ENCODE measurements at places on chromosomes 16 and 17.

DNA sequence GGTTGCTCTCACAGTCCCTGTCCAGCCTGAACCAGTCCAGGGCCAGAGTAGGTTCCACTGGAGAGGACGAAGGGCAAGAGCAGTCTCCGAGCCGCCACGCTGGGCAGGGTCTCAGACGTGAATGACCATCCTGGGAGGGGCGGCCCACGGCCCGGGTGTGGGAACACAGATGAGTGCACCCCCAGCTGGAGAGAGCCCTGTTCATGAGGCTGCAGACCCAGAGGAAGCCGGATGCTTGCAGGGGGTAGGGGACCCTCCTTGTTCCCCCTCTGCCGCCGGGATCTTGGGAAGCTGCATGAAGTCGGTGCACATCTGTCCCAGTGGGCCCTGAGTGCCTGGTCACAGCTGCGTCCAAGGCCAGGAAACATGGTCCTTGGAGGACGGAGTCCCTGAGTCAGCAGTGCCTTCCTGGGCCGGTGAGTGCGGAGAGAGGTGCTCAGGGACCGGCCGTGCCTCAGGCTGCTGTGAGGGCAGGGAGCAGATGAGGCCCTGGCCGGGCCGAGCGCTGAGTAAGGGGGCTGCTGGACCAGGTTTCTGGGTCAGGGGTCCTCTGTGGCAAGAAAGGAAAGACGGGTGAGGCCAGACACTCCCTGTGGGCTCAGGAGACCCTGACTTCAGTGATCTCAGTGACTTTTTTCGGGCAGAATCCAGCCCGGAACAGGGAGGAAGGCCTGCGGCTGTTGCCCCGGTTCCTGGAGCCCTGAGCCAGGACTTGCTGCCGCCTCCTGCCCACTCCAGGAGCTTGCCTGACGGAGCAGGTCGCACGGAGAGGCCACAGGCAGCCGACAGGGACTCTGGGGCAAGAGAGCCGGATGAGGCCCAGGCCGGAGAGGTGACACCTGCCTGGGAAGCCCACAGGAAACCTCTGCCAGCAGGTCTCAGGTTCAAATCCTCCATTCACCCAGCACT, 45.8 kb downstream of the ACTG1 start:
- DNase-seq, result no peak

GRCh38 chr16:54846766-54847165, 83.9 kb upstream of the IRX5 start:
- no peak for DNase-seq

DNA sequence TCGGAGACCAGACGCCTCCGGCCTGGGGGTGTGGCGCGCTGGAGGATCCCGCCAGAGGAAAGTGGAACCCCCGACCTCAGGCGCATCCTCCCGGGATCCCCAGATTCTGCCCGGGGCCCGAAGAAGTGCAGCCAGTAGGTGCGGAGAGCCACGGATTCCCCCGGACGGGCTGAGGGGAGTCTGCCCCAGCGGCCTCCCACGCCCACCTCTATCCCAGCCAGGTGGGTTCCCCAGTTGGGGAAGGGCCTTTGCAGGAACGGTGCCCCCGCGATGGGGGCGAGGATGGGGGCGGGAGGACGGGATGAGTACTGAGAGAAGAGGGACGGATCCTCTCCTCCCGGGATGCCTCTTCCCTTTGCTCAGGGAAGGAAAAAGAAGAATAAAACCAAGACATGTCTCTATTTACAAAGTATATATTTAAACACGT, 5.1 kb downstream of the CBX8 start:
- no peak for DNase-seq

DNA sequence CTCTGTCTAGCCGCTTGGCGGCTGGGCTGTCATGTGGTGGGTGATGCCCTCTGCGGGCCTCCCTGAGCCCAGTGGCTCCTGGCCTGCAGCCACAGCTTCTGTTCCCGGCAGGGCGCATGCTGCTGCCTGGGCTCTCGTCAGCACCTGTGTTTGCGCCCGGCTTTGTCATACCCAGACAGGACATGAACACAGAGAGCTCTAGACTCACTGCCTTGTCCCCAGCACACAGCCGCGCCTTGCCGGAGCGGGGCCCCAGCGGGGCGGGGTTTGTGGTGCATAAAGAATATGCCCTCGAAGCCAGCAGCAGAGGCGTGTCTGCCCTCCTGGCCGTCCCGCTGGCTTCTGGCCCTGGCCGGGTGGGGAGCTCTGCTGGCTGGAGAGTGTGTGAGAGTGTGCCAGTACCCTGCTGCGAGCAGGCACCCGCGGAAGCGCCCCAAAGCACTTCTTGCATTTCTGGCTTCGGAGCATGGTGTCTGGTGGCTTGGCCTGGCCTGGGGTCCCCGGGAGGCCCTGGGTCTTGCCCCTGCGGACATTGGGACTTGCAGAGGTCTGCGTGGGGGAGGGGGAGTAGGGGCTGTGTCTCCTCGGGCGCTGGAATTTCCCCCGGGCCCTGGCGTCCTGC, 14.4 kb downstream of the ASPSCR1 start:
- DNase-seq, result peak; percentile 12

DNA sequence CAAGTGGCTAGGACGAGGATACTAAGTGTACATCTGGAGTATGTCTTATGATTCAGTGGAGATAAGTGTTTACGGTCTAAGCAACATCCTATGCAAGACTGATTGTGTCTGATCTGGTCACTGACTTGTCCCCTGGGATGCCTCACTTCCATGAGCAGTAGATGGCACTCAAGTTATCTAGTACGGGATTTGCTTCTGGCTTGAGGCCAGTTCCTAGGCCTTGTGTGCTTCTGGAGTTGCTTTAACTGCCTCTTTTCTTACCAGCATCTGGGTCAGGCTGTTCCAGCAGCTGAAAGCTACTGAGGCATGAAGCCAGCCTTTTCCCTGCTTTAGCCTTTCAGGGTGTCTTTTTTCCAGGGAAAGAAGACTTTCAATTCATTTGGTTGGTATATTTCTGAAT, 23.0 kb downstream of the SUPT6H start:
- no peak for DNase-seq

DNA sequence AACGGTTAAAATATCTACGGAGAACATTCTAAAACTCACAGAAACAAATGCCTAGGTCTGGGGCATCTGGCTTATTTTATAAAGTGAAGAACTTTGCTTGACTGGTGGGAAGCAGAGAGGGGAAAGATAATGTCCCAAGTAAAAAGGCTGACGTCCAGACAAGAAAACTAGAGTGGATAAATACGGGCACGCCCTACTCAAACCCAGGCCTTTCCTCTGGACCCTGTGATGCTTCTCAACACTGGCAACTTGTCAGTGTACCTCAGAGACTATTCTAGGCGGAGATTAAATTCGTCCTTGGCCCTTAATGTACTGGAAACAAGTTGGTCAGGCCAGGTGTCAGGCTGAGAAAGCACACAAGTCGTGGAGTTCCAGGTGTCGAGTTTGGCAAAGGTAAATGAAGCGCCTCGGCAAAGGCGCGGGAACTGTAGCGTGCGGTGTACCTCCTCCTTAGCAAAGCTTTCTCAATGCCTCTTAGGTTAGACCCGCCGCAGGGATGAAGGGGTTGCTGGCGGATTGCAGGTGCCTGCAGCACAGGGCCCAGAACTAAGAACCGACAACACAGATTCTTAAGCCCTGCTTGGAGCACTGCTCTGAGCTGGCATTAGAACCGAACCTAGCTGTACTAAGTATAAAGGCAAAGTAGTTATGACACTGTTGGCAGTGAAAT, 668 bp upstream of the UNK start:
- DNase-seq, result no peak

- no peak for DNase-seq
These were observed 62.5 kb downstream of the CACNG3 start for GRCh38 chr16:24318680-24319079.

- peak; percentile 23 for DNase-seq
These were observed 754 bp upstream of the SLFN11 start for GRCh38 chr17:35373984-35374765.

GRCh38 chr17:57341611-57342540, 85.6 kb downstream of the MSI2 start:
- DNase-seq, result no peak

GRCh38 chr16:68319185-68319908, 8.5 kb downstream of the PRMT7 start:
- DNase-seq, result no peak

DNA sequence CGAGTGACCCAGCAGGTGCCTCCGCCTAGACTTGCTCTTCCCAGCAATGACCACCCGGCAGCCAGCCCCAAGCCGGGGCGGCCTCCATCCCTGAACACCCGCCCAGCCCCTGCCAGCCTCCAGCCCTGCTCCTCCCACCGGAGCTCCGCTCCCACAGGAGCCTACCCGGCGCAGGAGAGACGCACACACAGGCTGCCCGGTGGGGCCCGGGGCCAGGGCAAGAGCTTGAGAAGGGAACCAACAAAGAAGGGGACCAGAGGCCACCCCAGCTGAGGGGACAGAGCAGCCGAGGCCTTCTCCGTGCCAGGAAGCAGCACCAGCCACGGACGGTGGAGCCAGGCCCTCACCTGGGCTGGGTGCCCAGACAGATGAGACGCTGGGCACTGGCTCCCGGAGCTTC, 13.8 kb downstream of the PKD1 start:
- no peak for DNase-seq

- no peak for DNase-seq
These were observed 21.5 kb downstream of the PRCD start for GRCh38 chr17:76561332-76561731.

- no peak for DNase-seq
These were observed 11.0 kb downstream of the C16orf54 start for GRCh38 chr16:29734786-29735185.

GRCh38 chr17:40499551-40500189, 1.8 kb downstream of the TNS4 start:
- DNase-seq, result no peak

DNA sequence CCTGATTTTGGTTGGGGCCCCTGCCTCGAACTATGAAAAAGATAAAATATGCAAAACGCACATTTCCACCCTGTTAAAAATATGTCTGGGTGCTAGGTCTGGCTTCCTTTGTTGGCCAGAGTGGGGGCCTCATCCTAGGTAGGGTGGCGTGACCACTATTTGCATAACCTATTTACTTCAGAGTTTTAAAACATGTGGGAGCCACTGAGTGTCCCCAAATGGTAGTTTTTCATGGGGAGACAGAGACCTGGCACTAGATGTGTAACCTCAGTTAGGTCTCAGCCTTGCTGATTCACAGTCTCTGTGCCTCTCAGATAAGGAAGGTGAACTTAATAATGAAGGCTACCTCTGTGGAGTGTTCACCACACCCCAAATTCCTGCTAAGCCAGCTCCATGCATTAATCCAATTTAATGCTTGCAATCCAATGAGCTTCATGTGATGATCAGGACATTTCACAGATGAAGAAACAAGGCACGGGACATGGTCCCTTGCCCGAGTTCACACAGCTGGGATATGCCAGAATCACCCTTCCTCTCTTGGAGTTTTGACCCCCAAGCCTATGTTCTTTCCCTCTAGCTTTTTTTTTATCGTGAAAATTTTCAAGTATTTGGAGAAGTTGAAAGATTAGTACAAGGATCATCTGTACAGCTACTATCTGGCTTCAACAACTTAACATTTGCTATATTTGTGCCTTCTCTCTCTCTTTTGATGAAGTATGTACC, 103.4 kb downstream of the IRF8 start:
- DNase-seq, result no peak

DNA sequence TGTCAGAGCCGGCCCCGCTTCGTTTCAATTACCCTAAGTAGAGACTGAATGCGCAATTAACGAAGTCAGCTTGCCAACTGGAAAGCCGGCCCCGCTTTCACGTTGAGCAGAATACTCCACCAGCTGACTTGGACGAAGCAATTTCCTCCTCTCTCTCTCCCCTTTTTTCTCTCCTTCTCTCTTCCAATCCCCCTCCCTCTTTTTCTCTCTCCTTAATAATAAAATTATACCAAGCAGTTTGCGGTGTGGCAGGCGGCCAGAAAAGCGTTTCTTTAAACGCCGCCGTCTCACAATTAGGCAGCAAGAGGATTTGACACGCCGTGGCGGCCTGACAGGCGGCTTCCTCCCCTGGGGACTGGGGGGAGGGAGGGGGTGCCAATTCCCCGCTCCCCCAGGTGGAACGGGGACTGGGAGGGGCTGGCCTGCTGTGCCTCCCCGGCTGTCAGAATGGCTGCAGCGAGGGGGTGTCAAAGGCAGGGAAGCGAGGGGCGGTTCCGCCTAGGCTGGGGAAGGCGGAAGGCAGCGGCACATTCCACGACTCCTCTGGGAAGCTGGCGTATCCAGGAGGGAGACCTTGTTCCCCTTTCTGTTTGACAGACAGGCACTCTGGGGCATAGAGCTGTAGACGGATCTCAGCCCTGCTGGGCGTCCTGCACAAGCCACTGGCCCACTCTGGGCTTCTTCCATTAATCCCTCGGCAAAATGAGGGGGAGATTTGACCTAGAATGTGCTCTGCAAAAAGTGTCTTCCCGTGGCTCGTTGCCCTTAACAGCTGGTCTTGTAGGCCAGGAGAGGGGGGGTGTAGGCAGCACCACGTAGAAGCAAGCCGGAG, 52.7 kb downstream of the SREBF1 start:
- DNase-seq, result peak; percentile 67

- DNase-seq, result no peak
These were observed 60.3 kb downstream of the FOXL1 start for GRCh38 chr16:86638642-86639041.

DNA sequence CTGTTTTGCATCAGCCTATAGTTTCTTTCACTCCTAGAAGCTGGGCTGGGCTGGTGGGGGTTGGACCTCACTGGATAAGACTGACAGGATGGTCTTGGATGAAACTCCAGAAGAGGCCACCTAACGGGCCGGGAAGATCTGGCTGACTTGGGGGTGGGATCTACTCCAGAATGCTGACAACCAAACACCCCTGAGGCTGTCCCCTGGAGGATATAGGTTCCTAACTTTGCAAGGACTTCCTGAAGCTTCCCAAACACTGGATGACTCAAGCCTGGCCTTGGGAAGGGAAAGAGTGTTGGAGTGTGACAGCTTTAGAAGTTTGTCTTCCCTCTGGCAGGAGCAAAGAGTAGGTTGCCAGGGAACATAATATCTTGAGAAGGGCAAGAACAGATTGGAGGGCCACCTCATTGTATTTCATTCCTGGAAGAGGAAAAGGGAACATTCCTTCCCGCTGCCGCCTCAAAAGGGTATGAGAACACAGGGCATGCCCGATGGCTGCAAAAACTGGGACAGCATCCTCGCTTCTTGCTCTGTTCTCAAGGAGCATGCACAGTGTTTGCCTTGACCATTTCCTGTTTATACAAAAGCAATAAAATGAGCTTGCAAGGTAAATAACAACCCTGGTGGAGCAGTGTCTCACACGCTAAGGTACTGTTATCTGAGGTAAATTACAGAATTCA, 6.8 kb upstream of the CYB5B start:
- DNase-seq, result no peak

GRCh38 chr16:30567160-30567990, 4.1 kb downstream of the ZNF688 start:
- no peak for DNase-seq

GRCh38 chr16:83819361-83819760, 11.6 kb downstream of the HSBP1 start:
- DNase-seq, result no peak

DNA sequence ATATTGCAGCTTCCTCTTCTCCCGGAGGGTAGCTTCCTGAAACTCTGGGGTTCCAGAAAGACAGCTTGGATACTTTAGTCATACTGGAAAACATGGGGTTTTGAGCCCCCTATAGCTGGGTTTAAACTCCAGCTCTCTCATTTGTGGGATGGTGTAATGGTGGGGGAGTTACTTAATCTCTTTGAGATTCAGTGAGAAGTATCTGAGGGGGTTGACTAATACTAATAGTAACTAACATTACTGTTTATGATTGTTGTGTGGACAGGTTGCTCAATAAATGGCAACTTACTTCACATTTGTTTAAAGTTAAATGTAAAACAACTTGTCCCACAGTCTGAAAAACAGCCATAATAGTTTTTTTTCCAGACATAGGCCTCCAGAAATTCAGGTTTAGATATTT, 5.1 kb upstream of the SUZ12 start:
- DNase-seq, result no peak

Data from neuronal stem cell (in vitro differentiated cells).